ENCODE measurements at places on chromosomes 11 and 22. TPM values are rescaled to one million over a fixed set of nuclear protein-coding genes. Genes with fewer than 3 reads are reported as not detected.

Gene E2F8
- total RNA-seq = 0.10 TPM

Gene CSTF3
- total RNA-seq = 5.2 TPM

Gene MB
- not detected for total RNA-seq

Gene ZP1
- not detected for total RNA-seq

Gene GNAZ
- total RNA-seq = 10.0 TPM

Gene SLC39A13
- total RNA-seq = 13.4 TPM

Gene KCNJ1
- 0.10 TPM for total RNA-seq

Gene NCR3LG1
- total RNA-seq = 5.1 TPM

Gene FOLR2
- total RNA-seq = 3.3 TPM

Gene EFCAB6
- 0.52 TPM for total RNA-seq

Gene XPNPEP3
- total RNA-seq = 11.0 TPM

Gene ABCC8
- under 0.01 TPM for total RNA-seq

Gene CCDC73
- not detected for total RNA-seq

Gene TENM4
- 0.63 TPM for total RNA-seq

Gene OR51B5
- 0.31 TPM for total RNA-seq

Gene C22orf31
- total RNA-seq = not detected

Gene ANO1
- total RNA-seq = not detected

Gene ARHGAP1
- total RNA-seq = 22.0 TPM

Gene CLDN5
- total RNA-seq = 9.3 TPM

Gene SERHL2
- 0.73 TPM for total RNA-seq

Gene TRIM49B
- total RNA-seq = not detected

Gene GGT5
- total RNA-seq = 0.31 TPM

Gene RANGAP1
- 48.6 TPM for total RNA-seq

Gene CHRM4
- 1.3 TPM for total RNA-seq

Gene IFITM10
- 4.8 TPM for total RNA-seq

Gene PPP6R2
- total RNA-seq = 27.5 TPM

Gene OR52N4
- total RNA-seq = 1.0 TPM

Gene CCDC86
- total RNA-seq = 3.8 TPM

Gene TANGO2
- total RNA-seq = 20.1 TPM

Gene TIMP3
- 0.21 TPM for total RNA-seq

Gene SAA1
- not detected for total RNA-seq

Gene MUC5AC
- total RNA-seq = under 0.01 TPM

Gene OLFML1
- total RNA-seq = not detected

Gene SYT7
- total RNA-seq = under 0.01 TPM

Gene GPR83
- total RNA-seq = 0.10 TPM

Gene GUCD1
- total RNA-seq = 88.6 TPM

Gene SPTBN2
- total RNA-seq = 0.10 TPM

Gene TEF
- 3.5 TPM for total RNA-seq

Gene NRGN
- total RNA-seq = 58.9 TPM

Gene MSANTD4
- total RNA-seq = 9.7 TPM

Gene C1QTNF5
- not detected for total RNA-seq

Gene SLC22A12
- not detected for total RNA-seq

Gene CHKB
- total RNA-seq = 40.0 TPM

Gene FAM181B
- total RNA-seq = under 0.01 TPM

Gene SCARF2
- 1.6 TPM for total RNA-seq

Gene SLC22A9
- total RNA-seq = not detected

Gene INPPL1
- total RNA-seq = 49.2 TPM

Gene MMP10
- total RNA-seq = 0.31 TPM

Gene FJX1
- total RNA-seq = not detected

Gene FXYD6
- total RNA-seq = 12.1 TPM

Gene IFITM1
- 276 TPM for total RNA-seq

Measured in mononuclear cell (primary cell).